NCI-H1105 treated with DMSO at 0.1 percent for 48 hours (cell line): ENCODE measurements at places on chromosomes 3 and 15.
A peak's percentile ranks its signal among the peaks of the same experiment; 100 is the strongest.

DNA sequence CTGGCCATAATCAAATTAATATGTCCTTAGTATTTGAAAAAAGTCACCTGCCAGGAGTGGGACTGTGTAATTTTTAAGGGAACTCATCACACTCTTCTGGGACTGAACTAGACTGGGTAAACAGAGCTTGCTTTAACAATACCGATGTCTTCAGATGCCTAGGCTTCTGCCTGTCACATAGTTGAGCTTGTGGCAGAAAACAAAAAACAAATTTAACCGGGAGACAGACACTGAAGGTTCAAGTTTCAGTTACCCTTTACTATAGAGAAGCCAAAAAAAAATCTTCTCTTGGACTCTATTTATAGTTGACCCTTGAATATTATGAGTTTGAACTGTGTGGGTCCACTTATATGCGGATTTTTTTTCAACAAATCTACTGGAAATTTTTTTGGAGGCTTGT lies 10.8 kb downstream of the PPP1R2 start:
- no peak for DNase-seq

DNA sequence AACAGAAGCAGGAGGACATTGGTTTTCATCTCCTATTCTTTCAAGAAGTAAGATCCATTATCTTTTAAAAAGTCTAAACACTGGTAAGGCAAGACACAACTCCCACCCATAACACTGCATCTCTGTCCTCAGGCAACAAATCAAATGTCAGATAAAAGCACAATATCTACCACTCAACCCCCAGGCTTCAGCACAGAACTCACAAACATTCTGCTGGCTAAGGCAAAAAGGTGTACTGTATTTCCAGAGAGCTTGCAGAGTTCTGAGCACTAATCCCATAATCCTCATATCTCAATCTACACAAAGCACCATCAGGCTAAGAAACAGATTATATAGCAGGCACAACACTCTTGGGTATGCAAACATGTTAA lies 20.9 kb downstream of the RAF1 start:
- no peak for DNase-seq

- no peak for DNase-seq
These were observed 751.9 kb downstream of the ROBO1 start for GRCh38 chr3:79015854-79016253.

DNA sequence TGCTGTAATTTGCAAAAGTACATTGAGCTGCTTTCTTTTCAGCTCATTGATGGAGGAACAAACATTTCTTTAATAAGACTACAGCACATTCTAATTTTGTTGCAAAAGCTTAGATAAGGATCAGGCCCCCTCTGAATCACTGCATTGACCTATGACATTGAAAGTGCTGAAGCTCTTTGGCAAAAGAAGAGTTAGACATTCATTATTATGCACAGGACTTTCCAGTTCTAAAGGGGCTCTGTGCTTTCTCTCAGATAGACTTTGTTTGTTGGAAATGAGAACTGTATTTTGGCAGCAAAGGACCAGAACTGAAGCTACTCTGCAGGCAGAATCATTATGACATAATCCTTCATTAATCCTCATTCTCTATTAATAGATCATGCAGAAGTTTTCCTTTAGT lies 252.9 kb upstream of the SOX2 start:
- DNase-seq, result no peak

DNA sequence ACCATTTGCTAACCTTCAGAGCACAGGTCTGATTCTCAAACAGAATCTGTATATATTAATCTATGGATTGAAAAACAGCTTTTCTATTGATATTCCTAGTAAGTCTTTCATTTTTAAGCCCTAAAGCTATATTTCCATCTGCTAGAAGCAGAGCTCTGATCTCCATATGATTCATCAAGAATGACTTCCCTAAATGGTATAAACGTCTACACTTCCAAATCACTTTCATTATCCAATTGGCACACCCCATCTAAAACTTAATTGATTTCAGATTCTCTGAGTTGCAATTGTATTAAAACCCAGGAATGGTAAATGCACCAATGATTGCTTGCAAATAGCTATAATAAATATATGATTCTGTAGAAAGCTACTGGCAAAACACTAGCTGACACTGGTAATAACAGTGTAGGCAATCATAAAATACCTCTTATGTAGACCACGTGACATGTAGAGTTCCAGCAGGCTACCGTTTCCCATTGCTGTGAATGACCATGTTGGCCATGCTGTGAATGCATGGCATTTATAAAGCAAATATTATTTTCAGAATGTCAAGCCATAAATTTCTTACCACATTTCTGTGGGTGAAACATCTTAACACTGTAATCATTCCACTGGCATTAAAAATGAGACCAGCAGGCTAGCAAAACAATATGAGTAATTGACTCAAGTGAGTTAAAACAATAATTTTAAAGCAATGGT lies 226.0 kb downstream of the ZMAT3 start:
- no peak for DNase-seq

GRCh38 chr3:8769088-8769822 lies at the start of gene OXTR:
Gene OXTR, minus strand, starts transcription at chr3:8769613. Its CDS starts 1,426 bp downstream, at chr3:8768187.
- DNase-seq, result peak; percentile 56

GRCh38 chr3:160135851-160136250 lies 89.4 kb upstream of the C3orf80 start:
- no peak for DNase-seq

DNA sequence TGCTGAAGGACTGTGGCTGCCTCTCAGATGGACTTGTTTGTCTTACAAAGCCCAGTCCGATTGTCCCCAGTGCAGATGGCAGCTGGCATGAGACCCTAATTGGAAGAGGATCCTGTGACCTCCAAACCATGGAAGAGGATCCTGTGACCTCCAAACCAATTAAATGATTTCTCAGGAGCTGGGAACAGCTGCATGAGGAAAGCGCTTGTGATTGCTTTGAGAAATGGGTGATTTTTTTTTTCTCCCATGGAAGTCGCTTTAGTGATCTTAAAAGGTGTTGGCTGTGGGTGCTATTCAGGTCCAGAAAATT lies 68.4 kb upstream of the LARS2 start:
- no peak for DNase-seq

GRCh38 chr3:37652851-37653250 lies 208.8 kb upstream of the CTDSPL start:
- no peak for DNase-seq

GRCh38 chr3:100634493-100635272 lies 25.3 kb downstream of the ADGRG7 start:
- DNase-seq, result peak; percentile 8

- DNase-seq, result peak; percentile 3
These were observed 153.8 kb downstream of the SEMA6D start for GRCh38 chr15:47870956-47871625.

DNA sequence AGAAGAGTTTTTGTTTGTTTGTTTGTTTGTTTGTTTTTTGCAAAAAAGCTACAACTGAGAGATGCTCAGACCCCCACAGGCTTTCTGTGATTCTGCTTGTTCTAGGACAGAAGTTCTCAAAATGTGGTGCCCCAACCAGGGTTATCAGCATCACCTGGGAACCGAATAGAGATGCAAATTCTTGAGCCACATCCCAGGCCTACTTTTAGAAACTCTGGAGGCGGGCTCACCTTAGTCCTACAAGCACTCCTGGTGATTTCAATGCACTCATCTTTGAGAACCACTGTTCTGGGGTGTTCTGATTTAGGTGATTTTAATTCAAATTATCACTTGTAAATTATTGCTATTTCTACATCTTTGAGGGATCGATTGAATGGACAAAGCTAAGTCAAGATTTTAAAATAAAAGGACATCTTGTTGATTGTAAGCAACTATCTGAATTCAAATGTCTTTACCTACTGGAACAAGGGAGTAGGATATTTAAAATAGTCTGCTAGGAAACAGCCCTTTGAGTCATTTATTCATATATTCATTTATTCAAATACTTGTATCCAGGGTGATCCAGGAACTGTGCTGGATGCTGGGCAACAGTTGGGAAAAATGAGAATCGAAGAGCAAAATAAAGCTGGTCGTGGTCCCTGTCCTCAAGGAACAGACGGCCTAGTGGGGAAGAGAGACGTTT lies 44.7 kb upstream of the CADPS start:
- DNase-seq, result no peak

DNA sequence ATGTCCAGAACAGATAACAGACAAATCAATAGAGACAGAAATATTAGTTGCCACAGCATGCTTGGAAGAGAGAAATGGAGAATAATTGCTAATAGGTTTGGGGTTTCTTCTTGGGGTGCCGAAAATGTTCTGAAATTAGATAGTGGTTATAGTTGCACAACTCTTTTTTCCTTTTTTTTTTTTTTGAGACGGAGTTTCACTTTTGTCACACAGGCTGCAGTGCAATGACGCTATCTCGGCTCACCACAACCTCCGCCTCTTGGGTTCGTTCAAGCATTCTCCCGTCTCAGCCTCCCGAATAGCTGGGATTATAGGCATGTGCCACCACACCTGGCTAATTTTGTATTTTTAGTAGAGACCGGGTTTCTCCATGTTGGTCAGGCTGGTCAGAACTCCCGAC lies 163.3 kb downstream of the PLCH1 start:
- no peak for DNase-seq

- no peak for DNase-seq
These were observed 71.3 kb upstream of the PHLDB2 start for GRCh38 chr3:111787556-111788463.

DNA sequence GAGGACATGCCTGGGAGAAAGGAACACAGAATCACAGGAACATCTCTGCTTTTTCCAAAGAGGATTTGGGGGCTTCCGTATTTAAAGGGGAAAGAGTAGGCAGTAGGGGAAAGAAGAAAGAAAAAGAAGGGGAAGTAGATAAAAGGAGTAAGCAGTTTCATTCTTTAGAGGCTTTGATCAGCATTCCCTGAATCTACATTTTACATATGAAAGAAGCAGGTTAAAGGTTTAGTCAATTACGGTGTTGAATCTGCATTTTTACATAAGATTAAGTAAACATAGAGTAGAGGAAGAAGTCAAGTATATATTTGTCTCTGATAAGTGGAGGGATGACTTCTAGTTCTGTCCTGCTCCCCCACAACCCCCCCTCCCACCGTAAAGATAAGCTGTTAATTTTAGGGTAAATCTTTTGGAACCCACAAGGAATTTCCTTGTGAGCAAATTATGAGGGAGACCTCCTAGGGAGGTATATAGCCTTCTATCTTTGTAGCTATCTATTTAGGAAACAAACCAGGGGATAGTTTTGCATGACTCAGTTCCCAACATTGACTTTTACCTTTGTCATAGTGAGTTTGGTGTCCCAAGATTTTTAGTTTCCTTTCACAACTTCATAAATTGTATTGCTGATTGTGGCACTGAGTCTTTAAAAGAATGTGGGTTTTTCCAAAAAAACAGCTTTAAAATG lies 8.7 kb upstream of the P2RY12 start:
- DNase-seq, result no peak

DNA sequence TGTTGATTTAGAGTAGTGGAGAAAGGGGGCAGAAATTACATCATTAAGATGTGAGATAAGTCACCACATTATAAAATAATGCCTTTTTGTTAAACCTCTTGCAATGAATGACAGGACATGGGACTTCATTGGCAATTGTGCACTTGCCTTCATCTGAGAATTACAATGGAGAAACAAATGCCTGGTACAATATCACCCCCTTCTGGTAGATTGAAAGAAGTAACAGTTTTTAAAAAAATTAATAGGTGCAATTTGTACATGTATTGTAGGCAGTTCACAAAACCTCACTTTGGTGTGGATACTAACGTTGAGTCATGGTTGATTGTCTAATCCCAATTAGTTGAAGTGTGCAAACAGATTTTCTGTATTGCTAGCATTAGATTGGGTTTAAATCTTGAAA lies 4.6 kb upstream of the P2RY14 start:
- DNase-seq, result peak; percentile 80

DNA sequence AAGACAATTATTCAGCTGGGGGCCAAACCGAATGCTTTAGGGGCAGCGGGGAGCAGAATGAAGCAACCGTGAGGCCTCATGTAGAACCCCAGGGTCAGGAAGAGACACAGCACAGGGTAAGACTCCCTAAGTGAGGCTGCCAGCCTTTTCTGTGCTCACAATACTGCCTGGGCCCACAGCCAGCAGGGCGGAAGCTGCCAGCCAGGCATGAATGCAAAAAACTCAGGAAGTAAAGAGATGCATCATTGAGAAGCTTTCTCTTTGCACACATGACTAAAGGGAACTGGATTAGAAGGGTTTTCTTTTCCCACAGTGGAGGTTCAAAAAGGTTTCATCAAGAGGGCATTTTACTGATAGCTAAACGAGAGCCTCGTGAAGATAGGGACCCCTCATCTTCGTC lies 33.3 kb downstream of the CA12 start:
- DNase-seq, result peak; percentile 60

- DNase-seq, result peak; percentile 45
These were observed 21.1 kb upstream of the IQCF6 start for GRCh38 chr3:51799879-51800749.

GRCh38 chr3:119619094-119619493 lies 21.4 kb downstream of the PLA1A start:
- no peak for DNase-seq

- DNase-seq, result no peak
These were observed 37.1 kb upstream of the HDC start for GRCh38 chr15:50302581-50302980.

- no peak for DNase-seq
These were observed 125.6 kb upstream of the GMNC start for GRCh38 chr3:190988102-190988501.

DNA sequence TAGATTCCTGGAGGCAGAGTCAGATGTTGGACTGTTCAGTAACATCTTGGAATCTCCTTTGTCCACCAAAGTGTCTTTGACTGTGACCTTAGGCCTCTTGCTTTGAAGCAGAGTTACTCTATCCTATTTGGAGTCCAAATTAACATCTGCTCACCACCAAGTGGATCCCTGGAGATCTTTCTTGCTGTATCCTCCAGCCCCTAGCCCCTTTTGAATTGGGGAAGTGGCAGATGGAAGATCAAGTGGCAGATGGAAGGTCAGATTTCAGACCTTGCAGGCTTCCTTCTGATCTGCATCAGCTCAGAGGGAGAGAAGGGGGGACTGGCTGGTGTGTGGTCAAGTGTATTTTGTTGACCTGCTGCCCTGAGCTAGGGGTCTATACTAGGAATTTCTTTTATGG lies 125.0 kb upstream of the ROPN1 start:
- no peak for DNase-seq

DNA sequence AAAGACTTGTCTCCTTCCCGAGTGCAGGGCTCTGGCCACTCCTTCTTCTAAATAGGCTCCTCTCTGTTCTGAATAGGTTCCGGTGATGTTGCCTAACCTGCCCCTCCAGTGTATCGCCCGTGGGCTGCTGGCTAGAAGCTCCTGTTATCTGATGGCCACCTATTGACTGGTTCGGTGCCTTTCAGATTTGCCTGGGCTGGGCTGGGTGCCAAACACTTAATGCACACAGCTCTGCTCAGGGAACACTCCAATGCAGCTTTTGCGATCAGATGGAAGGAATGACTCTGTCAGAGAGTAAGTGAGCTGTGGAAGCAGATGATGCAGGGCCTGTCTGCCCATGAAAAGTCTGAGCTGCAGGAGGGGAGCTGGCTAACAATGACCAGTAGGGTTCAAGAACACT lies 112.9 kb downstream of the CORO2B start:
- DNase-seq, result peak; percentile 79

- DNase-seq, result no peak
These were observed 28.8 kb downstream of the LIMD1 start for GRCh38 chr3:45623393-45623792.

DNA sequence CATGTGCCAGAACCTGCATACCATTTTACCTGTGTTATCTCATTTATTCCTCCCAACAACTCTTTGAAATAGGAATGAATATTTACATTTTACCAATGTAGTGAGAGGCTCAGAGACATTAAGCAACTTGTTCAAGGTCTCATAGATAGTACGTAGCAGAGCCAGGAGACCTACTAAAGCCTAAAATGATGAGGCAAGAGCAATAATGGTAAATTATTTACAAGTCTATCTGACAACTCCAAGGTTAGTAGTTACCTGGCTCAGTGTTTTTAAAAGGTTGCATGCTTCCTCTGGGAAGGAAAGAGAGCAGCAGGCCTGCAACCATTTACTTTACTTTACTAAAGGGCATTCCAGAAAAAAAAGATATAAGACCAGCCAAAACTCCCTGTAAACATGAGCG lies 103.0 kb downstream of the CFAP20DC start:
- DNase-seq, result no peak
